ENCODE measurements at places on chromosomes 12 and 14.

GRCh38 chr12:65409726-65410125 is 131.2 kb downstream of the MSRB3 start:
- DNase-seq: no peak

- no peak for DNase-seq
Measured at GRCh38 chr12:102629262-102629888, 149.0 kb upstream of the IGF1 start.

DNA sequence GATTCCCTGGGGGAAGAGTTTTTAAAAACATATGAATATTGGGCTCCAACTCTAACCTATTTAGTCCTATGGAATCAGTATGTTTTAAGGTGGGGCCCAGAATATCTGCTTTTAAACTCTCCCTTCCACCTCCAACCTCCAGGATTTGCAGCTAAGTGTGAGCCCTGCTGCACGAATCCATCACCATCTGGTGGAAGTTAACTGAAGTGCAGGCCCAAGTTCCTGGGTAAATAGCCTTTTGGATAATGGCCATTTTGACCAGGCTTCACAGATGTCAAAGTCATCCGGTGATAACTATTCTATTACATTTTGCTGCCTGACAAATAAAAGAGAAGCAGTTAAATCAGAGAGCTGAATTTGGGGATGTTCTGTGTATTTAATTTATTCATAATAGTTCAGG is 58.1 kb upstream of the RMST start:
- no peak for DNase-seq

DNA sequence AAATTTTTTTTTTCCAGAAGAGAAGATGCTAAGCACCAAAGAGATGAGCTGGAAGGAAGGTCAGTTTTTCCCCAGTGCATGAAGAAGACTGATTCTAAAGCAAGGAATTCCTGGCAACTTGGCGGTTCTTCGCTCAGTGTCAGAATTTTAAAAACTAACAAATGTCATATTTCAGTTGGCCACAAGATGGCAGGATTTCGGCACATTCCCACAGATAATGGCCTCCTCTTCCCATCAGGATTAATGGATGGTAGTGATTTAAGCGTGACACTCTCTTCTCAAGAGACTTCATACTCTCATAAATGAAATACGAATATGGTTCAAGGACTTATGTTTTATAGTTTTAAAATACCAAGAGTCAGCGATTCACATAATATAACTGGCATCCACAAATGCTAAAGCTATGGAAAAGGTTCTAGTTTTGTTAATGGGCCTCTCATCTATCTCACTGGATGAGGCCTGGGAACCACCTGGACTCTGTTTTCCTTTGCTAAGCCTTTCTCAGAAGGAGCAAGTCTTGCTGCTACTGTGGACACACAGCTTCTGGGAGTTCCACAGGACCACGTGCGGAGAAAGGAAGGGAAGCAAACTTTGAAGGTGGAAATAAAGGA is 46.1 kb upstream of the PTPRO start:
- no peak for DNase-seq

DNA sequence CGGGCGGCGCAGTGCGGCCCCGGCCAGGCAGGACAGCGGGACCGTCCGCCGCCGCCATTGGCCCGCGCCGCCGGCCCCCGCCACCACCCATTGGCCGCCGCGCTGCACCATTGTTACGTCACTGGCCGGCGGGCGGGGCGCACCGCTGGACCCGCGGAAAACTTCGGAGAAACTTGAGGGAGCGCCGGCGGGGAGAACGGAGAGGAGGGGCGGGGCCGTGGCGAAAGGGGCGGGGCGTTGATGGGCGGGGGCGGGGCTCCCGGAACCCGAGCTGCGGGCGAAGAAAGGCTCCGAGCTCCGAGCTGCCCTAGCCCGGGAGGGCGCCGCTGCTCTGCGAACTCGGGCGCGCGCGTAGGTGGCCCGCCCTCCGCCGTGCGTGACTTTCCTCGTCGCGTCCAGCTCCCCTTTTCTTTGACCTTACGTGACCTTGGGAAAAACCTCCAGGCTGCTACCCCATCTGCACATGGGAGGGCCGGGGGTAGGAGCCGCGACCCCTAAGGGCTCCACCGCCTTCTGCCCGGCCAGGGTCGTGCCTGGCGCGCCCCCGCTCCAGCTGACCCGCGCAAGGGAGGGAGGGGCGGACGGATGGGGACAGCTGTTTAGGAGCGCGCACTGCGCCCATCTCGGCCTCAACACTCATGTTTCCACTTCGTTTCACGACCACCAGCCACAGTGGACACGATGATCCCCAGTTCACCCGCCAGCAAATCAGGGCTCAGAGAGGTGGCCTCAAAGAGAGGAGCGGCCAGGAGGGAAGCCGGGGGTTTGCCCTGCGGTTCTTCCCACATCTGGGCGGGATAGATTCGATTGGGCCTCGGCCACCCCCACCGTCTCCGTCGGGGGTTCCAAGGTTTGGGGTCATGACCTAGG is at the start of gene ANKRD9:
ANKRD9 (minus strand) TSS at position 31 of the 870 bp plus-strand sequence. CDS start 1,887 bp downstream, outside the sequence.
- DNase-seq: peak; percentile 87

- DNase-seq: no peak
Measured at GRCh38 chr12:113271853-113272561, 50.7 kb downstream of the TPCN1 start.

DNA sequence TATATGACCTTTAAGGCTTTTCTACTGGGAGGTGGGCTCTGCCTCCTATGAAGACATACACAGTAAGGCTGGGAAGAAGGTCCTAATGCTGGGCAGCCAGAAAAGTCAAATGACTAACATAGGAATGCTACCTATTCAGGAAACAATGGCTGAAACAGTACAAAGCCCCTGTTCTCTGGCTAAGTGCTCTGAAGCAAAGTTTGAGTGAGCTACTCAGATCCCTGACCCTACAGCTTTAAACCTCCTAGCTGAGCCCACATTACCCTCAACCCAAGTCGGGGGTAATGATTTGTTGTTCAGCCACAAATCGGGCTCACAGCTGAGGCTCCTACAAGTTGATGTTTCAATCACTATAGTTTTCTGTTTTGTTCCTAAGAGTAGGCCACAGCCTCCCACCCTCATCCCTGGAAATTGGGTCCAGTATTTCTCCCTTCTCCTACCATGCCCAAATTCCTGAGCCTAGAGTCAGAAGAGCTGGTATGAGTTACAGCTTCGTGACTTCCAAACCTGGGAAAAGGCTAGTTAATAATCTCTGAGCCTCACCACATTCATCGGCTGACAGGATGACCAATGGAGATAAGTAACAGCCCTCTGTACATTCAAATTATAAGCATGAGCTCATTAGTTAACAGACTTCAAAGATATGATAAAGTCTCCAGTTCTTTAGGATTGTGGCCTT is 46.5 kb downstream of the BTBD7 start:
- DNase-seq: no peak

DNA sequence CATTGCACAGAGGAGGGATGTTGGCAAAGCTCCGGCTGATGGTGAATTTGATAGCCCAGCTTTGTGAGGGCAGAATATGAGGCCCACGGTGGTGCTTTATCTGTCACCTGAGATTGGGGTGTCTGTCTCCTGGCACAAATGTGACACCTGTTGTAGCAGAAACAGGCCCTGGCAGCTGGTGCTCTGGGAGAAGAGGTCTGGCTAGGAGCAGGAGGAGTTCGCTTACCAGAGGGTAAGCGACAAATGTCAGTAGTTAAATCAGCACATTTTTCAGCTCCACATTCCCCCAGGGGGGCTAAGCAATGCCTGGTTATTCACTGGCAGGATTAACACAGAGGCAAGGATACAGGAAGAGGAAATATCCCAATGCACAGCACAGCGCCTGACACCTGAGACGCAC is 71.1 kb downstream of the B4GALNT3 start:
- no peak for DNase-seq

- DNase-seq: no peak
Measured at GRCh38 chr14:26281280-26281998, 316.4 kb downstream of the NOVA1 start.

DNA sequence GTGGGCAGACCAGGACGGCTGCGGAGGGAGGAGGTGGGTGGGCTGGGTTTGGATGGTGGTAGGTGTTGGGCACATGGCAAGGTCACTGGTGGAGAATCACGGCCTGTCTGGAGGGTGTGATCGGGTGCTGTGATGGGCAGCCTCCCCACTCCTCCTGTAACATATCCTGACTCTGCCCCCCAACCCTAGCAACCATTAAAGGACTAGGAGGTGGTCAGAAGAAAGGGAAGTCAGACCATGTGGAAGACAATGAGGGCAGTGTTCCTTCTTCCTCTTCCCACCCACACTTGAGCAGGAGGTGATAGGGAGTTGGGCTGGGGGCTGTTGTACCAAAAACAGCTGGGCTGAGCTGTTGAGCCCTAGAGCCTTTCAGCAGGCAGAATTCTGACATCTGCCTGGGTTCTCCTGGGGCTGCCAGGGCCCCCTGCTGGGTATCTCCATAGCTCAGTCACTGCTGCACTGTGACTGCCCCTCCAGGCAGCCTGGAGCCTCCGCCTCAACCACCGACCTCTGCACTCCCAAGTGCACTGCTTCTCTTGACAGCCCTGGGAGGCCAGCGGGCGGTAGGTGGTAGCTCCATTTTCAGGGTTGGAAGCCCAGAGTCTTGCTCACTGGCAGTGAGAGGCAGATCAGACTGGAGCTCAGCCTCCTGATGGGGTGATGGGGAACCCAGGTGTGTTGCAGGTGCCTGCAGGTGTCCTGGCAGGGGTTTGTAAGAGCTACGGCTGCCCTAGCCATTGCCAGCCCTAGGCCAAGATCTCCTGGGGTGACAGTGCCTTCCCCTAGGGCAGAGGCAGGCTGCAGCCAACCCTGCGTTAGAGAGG is 15.4 kb downstream of the VASH1 start:
- no peak for DNase-seq

GRCh38 chr14:92506231-92506630 is 7.3 kb upstream of the RIN3 start:
- DNase-seq: no peak

- no peak for DNase-seq
Measured at GRCh38 chr12:126558219-126558618, 1493.0 kb downstream of the AACS start.

DNA sequence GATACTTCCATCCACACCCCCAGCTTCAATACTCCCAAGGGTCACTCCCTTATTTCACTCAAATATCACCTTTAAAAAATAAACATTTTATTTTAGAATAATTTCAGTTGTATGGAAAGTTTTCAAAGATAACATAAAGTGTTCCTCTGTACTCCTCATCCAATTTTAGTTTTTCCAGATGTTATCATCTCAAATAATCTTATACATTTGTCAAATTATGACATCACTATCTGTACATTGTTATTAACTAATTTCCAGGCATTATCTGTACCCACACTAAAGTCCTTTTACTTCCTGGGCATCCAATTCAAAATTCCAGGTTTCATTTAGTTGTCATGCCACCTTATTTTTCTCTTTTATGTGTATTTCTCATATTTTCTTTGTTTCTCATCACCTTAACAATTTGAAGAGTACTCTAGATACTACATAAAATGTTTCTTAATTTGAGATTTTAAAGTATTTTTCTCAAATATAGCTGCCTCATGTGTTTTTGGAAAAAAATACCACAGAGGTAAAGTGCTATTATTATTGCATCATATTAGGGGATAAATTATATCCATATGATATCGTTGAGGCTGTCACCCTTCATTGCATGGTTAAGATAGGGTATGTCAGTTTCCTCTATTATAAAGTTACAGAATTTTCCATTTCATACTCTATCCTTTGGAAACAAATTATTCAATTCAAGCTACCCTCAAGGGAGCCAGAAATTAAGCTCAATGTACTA is 571.0 kb downstream of the SLC6A15 start:
- DNase-seq: no peak

DNA sequence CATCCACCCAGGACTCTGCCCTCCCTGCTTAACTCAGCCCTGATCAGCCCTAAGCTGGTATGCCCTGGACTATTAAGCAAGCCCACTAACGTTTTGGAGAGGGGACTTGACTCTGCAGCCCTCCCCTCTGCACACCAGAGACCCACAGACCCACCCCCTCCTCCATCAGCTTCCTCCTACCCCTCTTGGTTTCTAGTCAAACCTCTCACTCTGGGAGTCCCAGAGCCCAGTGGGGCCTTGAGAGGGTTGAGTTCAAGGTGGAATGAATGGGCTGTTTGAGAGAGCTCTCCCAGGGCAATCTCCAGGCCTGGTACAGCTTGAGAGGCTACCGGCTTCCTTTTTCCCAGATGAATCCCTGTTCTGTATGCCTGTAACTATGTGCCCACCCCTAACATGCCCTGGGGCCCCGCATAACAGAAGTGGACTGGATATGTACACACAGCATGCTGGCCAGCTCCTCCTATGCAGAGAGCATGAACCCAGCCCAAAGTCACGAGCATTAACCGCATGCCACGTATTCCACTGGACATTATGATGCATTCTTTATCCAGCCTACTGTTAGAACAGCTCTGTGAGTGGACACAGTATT is 43.6 kb downstream of the IRF2BPL start:
- DNase-seq: no peak

- no peak for DNase-seq
Measured at GRCh38 chr12:25811656-25812126, 146.8 kb upstream of the RASSF8 start.

GRCh38 chr12:81329085-81329484 is 251.2 kb downstream of the ACSS3 start:
- DNase-seq: no peak

DNA sequence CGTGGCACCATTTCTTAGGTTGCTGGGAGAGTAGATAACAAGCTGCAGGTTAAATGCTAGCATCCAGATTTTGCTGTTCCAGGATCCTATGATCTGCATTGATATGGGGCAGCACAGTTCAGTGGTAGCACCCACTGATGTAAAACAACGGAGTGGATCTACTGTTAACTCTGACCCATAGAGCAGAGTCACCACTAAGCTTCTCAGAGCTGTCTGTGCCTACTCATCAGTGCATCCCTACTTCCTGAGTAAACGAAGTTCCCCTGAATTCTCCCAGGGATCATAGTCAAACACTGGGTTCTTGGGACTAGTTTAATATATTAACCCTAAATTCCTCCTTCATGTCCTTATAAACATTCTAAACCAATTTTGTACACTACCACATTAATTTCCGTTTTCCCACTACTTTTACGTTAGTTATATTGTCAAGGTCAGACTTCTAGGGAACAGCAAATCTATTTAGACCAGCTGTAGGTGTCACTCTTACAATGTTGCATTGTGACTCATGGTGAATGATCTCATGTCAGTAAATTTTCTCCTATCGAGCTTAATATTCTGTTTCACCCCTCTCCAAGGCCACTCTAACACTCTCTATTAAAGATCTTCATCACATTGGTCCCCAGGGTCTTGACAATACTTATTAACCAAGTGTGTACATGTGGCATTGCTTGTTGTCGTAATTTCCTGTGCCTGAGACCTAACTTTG is 10.3 kb downstream of the RERGL start:
- DNase-seq: no peak
